ENCODE measurements at places on chromosomes 1 and 21.

DNA sequence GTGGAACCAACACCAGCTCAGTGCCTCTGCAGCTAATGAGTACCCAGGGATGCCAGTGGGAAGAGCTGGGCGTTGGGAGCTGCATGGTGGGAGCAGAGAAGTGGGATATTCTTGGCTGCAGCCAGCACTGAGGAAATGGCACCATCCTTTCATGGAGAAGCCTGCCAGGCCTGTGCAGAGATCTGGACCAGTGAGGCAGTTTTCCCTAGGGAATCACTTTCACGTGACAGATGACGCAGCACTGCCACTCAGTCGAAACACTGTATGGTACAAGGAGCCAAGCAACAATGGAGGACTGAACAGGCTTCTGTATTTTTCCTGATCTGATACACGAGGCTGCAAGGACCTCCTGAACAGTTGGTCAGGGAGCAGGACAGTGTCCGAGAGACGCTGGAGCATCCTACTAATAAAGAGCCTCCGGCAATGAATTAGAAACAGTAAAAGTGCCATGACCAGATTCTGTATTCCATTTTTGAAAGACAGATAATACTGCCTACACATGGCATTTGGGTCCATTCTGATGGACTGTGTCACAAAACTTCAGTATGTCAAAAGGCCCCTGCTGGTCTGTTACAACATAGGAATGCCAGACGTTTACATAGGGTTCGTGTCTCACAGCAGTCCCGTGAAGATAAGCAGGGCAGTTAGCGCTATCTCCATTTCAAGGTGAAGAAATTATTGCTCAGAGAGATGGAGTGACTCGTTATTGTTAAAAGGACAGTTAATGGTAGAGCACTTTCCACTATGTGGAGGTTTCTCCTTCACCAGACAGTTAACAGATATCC lies 44.0 kb upstream of the LMO4 start:
- DNase-seq = no peak

GRCh38 chr1:74818661-74819456 lies 85.9 kb downstream of the TYW3 start:
- no peak for DNase-seq

GRCh38 chr1:33280091-33280661 lies 23.9 kb downstream of the ZNF362 start:
- DNase-seq = no peak

- no peak for DNase-seq
Observed at GRCh38 chr1:239858529-239858928, 233.2 kb upstream of the FMN2 start.

- no peak for DNase-seq
Observed at GRCh38 chr21:37744551-37744950, 171.7 kb downstream of the KCNJ6 start.

GRCh38 chr1:192809307-192810252 lies 741 bp downstream of the RGS2 start:
- DNase-seq = peak; percentile 12

DNA sequence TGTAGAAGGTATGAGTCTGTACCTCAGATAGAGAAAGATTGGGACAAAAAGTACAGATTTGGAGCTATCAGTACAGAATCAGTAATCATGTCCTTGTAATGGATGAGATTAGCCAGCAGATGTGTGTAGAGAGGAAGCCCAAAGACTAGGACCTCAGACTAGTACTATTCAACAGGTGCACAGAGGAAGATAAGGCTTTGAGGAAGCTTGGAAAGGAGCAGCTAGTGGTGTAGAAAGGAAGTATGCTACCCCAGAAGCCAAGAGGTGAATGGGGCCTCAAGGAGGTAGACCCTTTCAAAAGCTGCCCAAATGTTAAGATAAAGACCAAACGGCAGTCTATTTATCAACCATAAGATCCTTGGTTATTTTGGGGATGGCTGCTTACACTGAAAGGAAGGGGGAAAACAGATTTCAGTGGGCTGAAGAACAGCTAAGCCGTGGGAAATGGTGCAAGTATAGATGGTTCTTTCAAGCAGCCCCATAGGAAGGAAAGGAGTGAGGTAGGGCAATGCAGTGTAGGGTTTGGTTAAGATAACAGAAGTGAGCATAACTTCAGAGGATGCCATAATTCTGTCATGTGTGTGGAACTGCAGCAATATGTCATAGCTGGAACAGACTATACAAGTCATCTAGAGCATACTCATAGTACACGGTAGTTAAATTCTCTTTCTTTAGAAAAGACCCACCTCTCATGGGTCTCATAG lies 221.7 kb downstream of the HHIPL2 start:
- DNase-seq = no peak

GRCh38 chr1:189513091-189513490 lies 964.6 kb downstream of the BRINP3 start:
- DNase-seq = no peak

GRCh38 chr21:32921632-32922230 lies 104.0 kb upstream of the OLIG2 start:
- DNase-seq = no peak

DNA sequence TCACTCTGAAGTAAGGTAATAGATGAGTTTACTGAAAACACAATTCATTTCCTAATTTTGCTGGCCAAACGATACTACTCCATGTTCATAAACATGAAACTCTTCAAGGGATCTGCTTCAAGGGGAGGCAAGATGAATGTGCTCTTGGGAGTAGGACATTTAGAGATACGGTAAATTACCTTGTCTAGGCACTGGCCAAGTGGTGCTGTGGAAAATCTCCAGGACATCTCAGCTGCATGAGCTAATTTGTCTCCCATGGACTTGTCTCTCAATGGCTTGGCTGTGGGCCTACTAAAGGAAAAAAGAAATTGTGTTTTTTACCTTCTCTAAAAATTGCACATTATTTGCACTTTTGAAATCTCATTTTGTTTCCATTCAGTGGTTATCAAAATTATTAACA lies 780.6 kb downstream of the LTN1 start:
- no peak for DNase-seq

GRCh38 chr1:199780948-199781670 lies 246.4 kb upstream of the NR5A2 start:
- no peak for DNase-seq

DNA sequence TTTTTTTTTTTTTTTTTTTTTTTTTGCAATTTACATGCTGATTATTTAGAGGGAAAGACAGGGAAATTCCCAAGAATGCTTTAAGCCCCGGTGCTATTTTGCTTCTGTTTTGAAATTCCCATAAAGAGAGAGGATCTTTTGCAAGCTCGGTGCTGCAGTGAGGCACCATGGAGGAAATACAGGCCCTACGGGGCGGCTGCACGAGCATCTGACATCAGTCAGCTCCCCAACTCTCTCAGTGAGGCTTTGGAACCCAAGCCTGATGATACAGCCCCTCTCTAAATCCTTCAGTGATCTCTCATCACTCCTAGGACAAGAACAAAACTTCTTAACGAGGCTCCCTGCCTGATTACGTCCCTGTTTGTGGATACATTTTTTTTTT lies 791 bp upstream of the CHI3L1 start:
- no peak for DNase-seq

DNA sequence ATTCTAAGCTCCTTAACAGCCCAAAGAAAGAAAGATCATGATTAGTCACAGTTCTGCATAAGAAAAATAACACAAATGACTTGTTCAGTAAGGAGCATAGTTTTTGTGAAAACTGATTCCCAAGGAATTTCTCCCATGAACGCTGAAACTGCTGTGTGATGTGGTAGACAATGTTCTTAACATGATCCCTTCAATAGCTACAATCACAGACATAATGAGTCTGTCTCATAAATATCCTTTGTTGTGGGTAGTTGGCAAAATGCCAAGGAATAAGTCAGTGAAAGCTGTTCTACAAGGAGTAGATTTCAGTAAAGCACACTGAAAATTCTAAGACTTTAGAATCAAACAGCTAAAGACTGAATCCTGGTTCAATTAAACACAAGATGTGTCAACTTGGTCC lies 404.8 kb downstream of the HLX start:
- DNase-seq = peak; percentile 12

GRCh38 chr1:37400466-37401225 lies 73.7 kb upstream of the ZC3H12A start:
- DNase-seq = no peak

GRCh38 chr1:78095593-78095992 lies 49.8 kb downstream of the GIPC2 start:
- DNase-seq = no peak

GRCh38 chr1:59218521-59219236 lies 78.2 kb upstream of the FGGY start:
- no peak for DNase-seq

DNA sequence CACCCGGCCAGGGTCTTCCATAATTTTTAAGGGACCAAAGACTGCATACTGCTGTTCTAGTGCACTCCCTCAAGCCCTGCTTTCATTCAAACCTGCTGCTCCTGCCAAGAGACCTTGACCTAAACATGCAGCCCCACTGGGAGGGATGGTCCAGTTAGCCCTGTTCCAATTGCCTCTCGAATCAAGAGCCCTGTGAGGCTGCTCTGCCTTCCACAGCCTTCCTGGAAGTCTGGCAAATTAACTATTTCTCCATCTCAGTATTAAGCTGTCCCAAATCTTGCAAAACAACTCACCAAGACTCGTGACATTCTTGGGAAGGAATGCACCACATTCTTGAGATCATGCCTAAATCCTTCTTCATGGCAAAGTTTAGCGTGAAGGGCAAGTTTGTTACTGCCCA lies 231.3 kb downstream of the C1orf94 start:
- DNase-seq = no peak

GRCh38 chr1:26357121-26357602 lies 3.2 kb upstream of the CRYBG2 start:
- no peak for DNase-seq

- no peak for DNase-seq
Observed at GRCh38 chr1:112544011-112544688, 35.4 kb downstream of the WNT2B start.

- DNase-seq = no peak
Observed at GRCh38 chr21:29586696-29587095, 288.0 kb downstream of the BACH1 start.

DNA sequence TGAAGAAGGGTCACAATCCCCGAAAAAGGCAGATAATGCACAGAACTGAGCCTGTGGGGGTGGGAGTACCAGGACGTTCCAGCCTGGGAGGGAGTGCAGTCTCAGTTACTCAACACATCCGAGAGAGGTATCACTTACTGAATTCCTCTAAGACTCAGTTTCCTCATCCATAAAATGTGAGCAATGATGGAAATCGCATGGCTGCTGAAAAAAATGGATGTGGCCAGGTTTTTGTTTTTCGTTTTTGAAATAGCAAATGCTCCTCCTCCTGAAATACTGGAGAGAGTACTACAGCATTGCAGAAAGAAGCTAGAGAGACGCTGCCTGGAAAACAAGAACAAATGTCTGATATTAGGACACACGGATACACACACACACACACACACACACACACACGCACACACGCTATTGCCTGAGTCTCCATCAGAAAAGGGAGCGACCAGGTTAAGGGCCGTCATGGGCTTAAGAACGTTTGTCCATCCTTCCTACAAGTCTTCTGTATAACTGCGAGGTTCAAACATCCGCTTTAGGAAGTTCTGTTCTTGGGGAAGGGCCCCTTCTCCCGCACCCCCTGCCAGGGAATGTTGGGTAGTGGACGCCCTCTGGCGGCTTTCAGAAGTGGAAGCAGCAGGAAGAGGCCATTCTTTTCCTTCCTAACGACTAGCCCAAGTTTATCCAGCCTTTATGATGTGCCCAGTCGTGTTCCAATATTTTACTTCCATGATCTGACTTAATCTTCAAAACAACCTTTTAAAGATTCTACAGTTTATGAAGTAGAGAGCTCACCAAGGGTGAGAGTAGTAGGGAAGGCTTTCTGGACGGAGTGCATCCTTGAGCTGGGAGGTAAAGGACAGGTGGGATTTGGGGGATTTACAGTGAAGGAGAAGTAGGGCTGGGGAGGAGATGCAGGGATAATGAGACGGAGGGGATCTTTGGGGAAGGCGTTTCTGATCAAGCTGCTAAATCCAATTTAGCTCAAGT lies 699 bp upstream of the NES start:
- DNase-seq = peak; percentile 80

DNA sequence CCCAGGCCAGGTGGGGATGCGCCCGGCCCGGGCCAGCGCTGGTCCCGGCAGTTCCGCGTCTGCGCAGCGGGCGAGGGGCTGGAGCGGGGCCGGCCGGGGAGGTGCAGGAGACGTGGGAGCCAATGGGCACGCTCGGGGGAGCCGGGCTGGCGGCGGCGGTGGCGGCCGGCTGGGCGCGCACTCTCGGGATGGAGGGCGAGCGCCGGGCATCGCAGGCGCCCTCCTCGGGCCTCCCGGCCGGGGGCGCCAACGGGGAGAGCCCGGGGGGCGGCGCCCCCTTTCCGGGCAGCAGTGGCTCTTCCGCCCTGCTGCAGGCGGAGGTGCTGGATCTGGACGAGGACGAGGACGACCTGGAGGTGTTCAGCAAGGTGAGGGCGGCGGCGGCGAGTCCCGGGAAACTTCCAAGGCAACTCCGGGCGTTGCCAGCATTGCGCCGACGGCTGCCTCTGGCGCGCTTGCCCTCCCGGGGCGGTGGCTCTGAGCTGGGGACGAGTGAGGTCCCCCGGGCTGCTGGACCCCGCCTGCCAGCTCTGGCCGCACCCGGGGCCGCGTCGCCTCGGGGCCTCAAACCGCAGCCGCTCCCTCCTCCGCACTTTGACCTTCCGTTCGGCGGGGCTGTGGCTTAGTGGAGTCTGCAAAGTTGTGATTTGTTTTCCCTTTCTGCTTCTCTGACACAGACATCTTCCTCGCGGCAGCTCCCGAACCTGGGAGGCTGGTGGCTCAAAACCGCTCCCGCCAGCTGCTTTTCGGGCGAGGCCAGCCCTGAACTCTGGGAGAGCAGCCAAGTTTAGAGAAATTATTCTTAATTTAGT lies at the start of gene SNX7:
TSS of gene SNX7 (plus strand) at position 178 of the 812 bp plus-strand sequence. CDS start at position 189, 11 bp downstream.
- peak; percentile 80 for DNase-seq

- DNase-seq = no peak
Observed at GRCh38 chr1:51115714-51116404, 13.8 kb downstream of the C1orf185 start.

- no peak for DNase-seq
Observed at GRCh38 chr1:40650075-40650474, 15.4 kb downstream of the RIMS3 start.

All from frontal cortex (tissue), 4 donors.